ENCODE measurements at places on chromosomes 3 and 15.

- no peak for DNase-seq
These were observed 308.3 kb downstream of the GAP43 start for GRCh38 chr3:115931581-115931980.

DNA sequence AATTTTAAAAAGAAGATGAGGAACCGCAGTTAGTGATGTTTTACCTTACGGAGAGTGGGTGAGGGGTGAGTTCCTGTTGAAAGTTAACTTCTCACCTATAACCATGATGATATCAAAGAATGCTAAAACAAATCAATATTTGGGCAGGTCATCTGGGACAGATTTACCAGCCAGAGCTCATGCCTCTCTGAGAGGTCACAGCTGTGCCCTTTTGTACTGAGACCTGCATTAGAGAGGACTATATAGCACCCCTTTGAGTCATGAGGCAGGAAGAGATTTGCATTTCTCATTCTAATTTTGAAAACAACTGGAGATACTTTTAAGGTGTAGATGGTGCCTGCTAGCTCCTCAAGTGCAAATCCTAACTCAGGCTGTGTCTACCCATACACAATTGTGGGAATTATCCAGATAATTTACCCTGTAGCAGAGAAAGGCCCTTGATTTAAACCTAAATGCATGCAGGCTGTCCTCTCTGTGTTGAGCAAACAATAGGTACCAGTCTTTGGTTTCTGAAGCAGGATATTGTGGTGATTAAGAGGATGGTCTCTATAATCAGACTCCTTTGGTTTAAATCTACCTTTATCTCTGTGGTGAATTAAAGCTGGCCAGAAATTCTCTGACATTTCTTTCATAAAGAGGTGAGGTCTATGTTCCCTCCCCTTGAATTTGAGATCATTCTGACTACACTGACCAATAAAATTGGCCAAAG, 5.8 kb upstream of the TM4SF4 start:
- no peak for DNase-seq

DNA sequence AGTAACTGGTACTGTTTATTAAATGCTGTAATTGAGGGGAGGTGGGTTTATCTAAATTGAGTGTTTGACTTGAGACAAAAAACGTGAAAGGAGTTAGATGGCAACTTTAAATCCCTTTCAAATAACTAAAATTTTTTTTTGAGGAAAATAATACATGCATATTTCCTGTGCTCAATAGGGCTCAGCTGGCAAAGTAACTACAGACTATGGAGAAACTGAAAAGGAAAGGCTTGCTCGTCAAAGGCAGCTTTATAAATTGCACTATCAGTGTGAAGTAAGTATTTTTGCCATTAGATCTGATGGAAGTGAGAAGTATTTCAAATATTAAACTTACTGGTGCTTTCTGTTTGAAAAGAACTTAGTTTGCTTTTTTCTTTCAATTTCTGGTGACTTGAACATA, 72.2 kb downstream of the DZIP3 start:
- no peak for DNase-seq

DNA sequence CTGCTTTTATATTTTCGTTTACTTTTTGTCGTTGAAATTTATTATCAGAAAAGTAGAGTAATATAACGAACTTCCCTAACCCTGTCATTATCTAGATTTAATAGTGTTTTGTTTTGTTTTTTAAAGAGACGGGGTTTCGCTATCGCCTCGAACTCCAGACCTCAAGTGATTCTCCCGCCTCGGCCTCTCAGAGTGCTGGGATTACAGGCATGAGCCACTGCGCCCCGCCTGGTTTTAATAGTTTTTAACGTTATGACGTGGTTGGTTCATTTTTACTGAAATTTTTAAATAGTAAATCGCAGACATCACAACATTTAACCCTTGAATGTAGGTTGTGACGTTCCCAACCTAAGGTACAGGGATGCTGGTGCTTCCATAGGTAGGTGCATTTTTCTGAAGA, 1.0 kb downstream of the NGRN start:
- no peak for DNase-seq

DNA sequence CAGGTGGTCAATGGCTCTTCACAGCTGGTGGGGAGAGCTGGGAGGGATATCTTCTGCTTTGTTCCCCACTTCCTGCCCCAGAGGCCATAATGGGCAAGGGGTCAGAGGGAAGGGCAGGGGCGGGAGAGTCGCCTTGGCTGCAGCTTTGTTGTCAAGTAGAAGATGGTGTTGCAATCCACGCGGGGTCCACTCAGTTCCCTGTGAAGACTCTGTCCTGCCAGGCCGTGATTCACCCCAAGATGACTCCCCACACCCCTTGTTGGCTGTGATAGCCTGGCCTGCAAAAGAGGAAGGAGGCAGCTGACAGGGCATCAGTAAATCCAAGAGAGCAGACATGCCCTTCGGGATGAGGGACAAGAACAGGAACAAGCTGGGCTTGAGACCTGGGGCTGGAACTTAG, 6.9 kb downstream of the GALNT15 start:
- no peak for DNase-seq

GRCh38 chr3:98565843-98566242, 27.6 kb downstream of the CPOX start:
- no peak for DNase-seq

DNA sequence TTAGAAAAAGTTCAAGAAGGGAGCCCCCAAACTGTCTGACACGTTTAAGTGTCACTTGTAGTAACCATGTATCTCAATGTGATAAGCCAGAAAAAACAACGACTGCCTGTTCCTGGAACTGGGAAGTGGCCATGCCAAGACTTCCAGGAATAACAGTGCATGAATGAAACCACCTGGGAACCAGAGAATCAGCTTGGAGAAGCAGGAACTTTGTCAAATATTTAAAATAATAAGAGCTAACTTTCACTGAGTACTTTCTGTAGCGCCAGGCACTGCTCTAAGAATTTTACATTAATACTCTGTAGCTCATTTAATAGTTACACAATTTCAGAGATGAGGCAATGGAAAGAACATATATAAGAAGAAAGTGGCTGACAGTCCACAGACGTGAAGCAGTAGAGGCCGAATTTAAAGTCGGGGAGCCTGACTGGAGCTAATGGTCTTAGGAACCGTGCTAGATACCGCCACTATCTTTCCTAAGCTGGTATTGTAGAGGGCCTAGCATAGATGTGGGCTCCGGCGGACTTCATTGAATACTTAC, 876 bp downstream of the PLSCR1 start:
- DNase-seq = no peak

DNA sequence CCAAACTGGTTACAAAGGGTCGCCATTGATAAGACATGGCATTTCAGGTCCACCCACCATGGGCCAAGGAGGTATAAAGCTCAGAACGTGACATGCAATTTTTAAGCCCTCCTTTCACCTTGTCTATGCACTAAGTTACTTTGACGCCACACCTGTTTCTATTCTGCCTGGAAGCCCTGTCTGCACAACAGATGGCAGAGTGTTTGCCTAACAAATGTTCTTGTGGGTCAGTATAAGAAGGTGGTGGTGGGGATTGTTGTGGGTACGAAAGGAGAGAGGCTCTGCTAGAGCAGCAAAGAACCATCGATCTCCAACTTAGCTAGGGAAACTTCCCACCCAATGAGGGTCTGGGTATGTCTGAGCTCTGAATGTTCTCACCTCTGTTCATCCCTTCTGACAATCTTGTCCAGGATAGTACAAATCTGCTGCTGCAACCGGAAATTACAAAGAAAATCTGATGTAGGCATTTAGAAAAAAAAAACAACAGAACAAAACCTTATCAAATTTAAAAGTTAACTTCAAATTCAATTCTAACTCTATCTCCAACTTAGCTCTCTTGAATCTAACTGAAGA, 945.0 kb upstream of the CFAP20DC start:
- no peak for DNase-seq

GRCh38 chr15:63288778-63289378, 11.5 kb downstream of the APH1B start:
- DNase-seq = no peak

GRCh38 chr3:58622892-58623291, 43.7 kb downstream of the FAM3D start:
- no peak for DNase-seq

DNA sequence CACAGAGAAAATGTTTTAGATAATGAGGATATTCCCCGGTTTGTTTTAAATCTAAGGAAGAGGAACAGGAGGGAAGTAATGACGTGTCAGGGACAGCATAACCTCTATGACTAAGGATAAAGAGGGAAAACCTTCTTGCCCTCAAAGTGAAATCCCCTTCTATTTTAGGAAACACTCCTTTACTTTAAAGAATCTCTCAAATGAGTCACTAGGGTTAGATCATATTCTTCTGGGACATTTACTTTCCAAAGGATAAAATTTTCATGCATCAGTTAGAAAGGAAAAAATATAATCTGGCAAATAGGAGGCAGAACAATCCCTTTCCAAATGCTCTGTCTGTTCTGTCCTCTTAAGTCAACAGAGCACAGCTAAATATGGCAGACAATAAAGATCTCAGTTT, 43.2 kb upstream of the UBE2E2 start:
- DNase-seq = no peak

DNA sequence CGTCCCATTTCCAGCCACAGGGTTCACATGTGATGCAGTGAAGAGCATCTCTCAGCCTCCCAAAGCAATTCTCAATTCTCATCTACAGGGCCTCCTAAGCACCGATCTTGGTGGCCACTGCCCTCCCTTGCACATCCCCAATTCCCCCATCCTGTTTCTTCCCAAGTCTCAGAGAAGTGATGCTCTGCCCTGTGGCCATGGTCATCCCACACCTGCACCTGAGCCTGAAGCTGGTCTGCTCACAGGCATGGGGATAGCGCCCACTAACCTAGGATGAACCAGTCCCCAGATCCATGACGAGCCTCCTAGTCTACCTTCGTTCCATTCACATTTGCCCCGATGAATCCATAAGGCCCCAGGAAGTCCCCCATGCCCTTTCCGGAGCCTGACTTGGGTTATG, 201.5 kb downstream of the UACA start:
- DNase-seq = no peak

- no peak for DNase-seq
These were observed 28.9 kb downstream of the TNFAIP8L3 start for GRCh38 chr15:51065781-51066180.

GRCh38 chr15:63037976-63038720, 4.4 kb upstream of the TPM1 start:
- no peak for DNase-seq

- DNase-seq = no peak
These were observed 248.4 kb upstream of the CMC1 start for GRCh38 chr3:27993051-27993450.

DNA sequence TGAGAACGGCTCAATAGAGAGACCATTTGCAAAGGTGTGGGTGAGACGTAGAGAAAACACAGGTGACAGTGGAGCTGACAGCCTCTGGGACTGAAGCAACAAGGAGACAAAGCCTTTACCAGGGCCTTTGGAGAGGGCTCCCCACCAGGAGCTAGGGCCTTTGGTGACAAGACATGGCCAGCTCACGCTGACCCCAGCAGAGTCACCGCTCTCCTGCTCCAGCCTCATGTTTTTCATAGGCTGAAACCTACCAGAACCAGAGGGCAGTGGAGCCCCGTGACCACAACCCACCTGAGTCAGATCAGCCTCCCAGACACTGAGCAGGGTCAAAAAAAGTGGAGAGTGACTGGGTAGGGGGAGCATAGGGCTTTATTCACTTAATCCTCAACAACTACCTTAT, 214.7 kb downstream of the SHQ1 start:
- DNase-seq = no peak

DNA sequence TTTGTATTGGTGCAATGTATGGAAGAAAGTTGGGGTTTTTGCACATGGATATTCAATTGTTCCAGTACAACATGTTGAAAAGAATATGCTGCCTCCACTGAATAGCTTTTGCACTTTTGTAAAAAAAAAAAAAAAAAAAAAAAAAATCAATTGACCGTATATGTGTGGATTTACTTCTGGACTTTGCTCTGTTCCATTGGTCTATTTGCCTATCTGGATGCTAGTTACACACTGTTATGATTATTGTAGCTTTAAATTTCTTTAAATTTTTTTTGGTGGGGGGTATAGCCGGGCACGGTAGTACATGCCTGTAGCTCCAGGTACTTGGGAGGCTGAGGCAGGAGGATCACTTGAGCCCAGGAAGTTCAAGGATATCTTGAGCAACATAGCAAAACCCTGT, 52.5 kb downstream of the RPL39L start:
- DNase-seq = no peak

DNA sequence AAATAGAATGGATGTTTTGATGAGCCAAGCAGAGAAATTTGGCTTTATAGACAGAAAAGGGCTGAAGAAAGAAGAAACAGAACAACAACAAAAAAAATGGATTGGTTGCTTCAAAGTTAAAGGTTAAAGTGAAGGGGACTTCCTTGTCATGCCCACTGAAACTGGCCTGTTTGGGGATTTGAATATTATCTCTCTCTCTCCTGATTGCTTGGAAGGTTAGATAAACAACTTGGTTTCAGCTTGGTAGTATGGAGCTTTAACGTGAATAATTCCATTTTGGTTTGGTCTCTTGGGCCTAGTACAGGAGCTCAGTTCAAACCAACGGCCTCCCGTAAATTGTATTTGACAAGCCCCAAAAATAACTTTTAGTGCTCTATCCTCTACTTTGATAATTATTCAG, 70.8 kb upstream of the MBNL1 start:
- no peak for DNase-seq

- DNase-seq = no peak
These were observed 17.0 kb downstream of the CORO2B start for GRCh38 chr15:68595761-68596160.

DNA sequence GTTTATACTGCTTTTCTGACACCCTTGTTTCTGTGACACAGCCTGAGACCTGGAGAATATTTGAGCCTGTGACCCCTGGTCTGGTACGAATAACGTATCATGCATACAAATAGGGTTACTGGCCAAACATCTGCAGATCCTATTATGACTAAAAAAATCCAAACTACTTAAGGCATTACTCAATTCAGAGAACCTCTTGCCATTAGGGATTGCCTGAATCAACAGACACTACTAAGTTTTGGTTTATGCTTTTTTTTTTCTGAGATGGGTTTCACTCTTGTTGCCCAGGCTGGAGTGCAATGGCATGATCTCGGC, 35.4 kb downstream of the OSBPL10 start:
- no peak for DNase-seq

GRCh38 chr3:30034246-30034991, 572.0 kb upstream of the TGFBR2 start:
- no peak for DNase-seq

DNA sequence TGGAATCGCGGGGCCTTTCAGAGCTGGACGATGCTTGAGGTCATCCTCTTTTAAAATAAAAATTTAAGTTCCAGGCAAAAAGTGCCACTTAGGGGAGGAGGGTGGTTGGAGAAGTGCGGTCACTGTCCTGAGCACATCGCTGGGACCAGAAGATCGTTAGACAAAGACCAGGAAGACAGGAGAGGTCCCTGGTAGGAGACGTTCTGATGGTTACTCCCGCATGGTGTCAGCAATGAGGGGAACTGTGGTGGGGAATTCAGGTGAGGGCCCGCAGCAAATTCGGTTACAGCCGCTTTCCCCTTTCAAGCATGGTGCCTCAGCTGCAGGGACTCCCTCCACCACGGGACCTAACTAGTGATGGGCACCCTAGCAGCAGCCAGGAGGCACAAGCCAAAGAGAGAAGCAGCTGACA, 1.0 kb upstream of the ISY1 start:
- DNase-seq = no peak

DNA sequence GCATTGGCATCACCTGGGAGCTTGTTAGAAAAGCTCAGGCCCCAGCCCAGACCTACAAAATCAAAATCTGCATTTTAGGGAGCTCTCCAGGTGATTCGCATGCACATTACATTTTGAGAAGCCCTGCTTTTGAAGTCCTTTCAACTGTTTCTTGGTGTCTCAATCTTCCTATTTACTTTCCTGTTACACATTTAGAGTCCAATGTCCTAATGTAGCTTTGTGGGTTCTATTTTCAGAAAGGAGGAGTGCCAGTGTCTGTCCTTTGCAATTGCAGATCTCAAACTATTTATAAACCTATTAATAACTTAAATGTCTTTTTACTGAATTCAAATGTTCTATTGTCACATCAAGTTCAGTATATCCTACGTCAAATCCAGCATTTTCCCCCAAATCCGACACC, 27.8 kb upstream of the MYRIP start:
- DNase-seq = no peak
